Adrenal gland (tissue), 19 donors: ENCODE measurements at places on chromosomes 12 and 14. TPM values are rescaled to one million over a fixed set of nuclear protein-coding genes. Genes with fewer than 3 reads are reported as not detected.

DNA sequence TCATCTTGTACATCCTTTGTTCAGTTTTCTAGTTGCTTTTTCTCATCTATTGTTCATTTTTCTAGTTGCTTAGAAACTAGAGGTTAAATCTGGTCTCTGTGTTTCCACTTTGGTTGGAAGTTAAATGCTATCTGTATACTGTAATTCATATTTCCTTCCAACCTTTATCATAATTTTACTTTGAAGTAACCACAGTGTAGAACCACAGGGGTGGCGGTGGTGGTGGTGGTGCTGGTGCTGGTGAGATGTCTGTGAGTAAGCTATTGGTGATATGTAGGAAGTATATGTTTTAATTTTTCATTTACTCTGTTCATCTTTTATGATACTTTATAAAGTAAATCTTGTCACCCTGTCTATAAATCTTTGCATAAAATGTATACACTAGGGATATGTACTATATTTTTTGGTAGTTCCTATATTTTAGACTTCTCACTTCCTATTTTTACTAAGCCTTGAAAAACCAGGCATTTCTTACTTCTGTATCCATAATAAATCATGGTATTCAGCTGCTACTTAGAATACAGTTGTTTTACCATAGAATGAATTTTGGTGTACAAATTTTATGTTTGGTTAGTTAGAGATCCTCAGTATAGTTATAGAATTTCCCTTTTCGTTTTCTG is 31.9 kb downstream of the CCDC91 start:
- no peaks in the 10 kb centered on the region for H3K27me3 ChIP-seq
- DNase-seq, result no peak
- peaks cover 18% of the 10 kb centered on the region for H3K4me1 ChIP-seq
- H3K36me3 ChIP-seq, result no peaks in the 10 kb centered on the region

DNA sequence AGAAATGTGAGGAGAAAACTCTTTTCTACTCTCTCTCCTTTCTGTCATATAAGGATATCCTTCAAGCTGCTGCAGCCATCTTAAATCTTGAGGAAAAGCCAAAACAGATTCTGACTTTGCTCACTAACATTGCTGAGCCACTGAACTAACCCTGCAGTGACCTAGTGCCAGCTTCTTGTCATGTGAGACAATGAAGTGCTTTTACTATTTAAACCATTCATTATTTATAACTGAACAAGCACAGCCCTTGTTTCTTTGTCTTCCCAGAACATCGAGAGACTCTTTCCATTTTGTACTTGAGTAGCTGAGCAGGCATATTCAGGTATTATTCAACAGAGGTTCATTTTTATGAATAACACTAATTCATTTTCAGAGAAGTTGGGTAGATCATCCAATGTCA is 455.0 kb upstream of the TMPO start:
- no peak for DNase-seq
- H3K4me3 ChIP-seq, result no peak overlapping the region
- H3K4me1 ChIP-seq, result no peaks in the 10 kb centered on the region
- H3K27me3 ChIP-seq, result no peaks in the 10 kb centered on the region
- no peaks in the 10 kb centered on the region for H3K36me3 ChIP-seq
- no peak overlapping the region for H3K27ac ChIP-seq

- no peaks in the 10 kb centered on the region for H3K36me3 ChIP-seq
- no peaks in the 10 kb centered on the region for H3K4me1 ChIP-seq
- DNase-seq, result no peak
- H3K4me3 ChIP-seq, result no peak overlapping the region
Observed at GRCh38 chr12:21800011-21800410, 25.5 kb upstream of the KCNJ8 start.

DPY19L2 gene
- 31.7 TPM for polyA plus RNA-seq

GRCh38 chr14:102095871-102096568 is 9.2 kb upstream of the HSP90AA1 start:
- no peaks in the 10 kb centered on the region for H3K36me3 ChIP-seq
- no peak for DNase-seq
- no peak overlapping the region for H3K27ac ChIP-seq
- no peaks in the 10 kb centered on the region for H3K27me3 ChIP-seq
- H3K4me3 ChIP-seq, result no peak overlapping the region

DNA sequence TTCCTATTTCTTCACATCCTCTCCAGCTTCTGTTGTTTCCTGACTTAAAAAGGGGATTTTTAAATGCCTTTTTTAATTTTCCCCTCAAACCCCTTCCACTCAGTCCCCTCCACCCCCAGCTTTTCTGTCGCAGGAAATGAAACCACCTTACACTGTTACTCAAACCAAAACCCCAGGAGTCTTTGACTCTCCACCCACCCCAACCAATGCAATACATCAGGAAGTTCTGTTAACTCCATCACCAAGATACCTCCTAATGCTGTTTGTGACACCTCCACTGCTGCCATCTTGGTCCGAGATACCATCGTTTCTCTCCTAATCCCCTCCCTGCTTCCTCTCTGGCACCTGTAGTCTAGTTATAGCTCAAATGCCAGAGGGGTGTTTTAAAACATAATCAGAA is 25.4 kb upstream of the CPM start:
- H3K27me3 ChIP-seq, result no peaks in the 10 kb centered on the region
- no peaks in the 10 kb centered on the region for H3K36me3 ChIP-seq
- no peak for DNase-seq
- no peaks in the 10 kb centered on the region for H3K4me1 ChIP-seq
- no peak overlapping the region for H3K4me3 ChIP-seq

DNA sequence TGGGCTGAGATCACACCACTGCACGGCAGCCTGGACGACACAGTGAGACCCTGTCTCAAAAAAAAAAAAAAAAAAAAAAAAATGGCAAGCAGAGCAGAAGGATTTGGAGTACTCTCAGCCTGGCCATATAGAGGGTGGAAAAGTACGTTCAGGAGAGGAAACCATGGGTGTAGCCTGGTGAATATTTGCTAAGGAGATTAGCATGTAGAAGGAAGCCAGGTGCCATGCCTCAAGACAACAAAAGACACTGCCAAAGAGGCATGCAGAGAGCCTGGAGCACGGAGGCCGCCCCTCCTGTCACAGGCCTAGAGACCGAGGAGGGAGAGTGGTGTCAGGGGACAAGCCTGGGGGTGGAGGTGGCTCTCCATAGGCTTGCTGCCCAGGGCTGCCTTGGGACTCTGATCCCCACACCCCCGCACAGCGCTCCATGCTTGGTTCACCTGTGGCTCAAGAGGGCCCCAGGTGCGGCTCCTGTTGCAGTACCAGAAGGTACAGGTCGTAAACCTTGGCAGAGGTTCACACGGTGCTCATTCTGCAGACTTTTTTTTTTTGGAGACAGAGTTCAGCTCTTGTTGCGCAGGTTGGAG is 27.9 kb upstream of the DEGS2 start:
- H3K27ac ChIP-seq, result no peak overlapping the region
- peaks cover 9% of the 10 kb centered on the region for H3K4me1 ChIP-seq
- H3K4me3 ChIP-seq, result no peak overlapping the region
- DNase-seq, result no peak
- H3K27me3 ChIP-seq, result no peaks in the 10 kb centered on the region
- no peaks in the 10 kb centered on the region for H3K36me3 ChIP-seq

DNA sequence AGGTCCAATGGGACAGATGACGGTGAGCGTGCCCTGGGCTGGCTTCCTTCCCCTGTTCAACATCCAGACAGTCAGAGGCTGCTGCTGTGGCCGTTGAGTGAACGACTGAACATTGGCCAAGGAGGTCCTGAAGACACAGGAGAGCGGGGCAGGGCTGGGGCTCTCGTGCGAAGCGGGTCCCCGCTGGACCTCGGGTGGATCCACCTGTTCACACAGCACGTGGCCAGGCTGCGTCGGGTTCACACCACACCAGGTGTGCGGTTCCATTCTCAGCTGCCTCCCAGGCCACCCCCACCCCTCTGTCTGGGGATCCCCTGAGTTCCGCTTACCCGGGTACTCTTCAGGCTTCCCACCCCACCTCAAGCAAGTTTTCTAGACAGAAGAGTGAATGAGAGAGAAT is 199.1 kb upstream of the PRMT8 start:
- H3K36me3 ChIP-seq, result no peaks in the 10 kb centered on the region
- DNase-seq, result no peak
- H3K27ac ChIP-seq, result no peak overlapping the region
- H3K27me3 ChIP-seq, result no peaks in the 10 kb centered on the region

GRCh38 chr14:95876761-95877538 is at the start of gene TUNAR:
TUNAR (plus strand) TSS chr14:95876832.
- H3K36me3 ChIP-seq, result no peaks in the 10 kb centered on the region
- no peak within 1 kb of the TSS for H3K4me3 ChIP-seq
- H3K4me1 ChIP-seq, result no peaks in the 10 kb centered on the region
- H3K27ac ChIP-seq, result no peak within 1 kb of the TSS
- peaks cover 26% of the 10 kb centered on the region for H3K27me3 ChIP-seq

CPNE8 gene
- polyA plus RNA-seq, result 10.5 TPM

SAMD4A gene
- polyA plus RNA-seq, result 2.2 TPM

MMP19 gene
- 8.0 TPM for polyA plus RNA-seq

RTL1 gene
- 1.0 TPM for polyA plus RNA-seq

ANP32D gene
- polyA plus RNA-seq, result 1.3 TPM

AHNAK2 gene
- polyA plus RNA-seq, result 4.4 TPM

DNA sequence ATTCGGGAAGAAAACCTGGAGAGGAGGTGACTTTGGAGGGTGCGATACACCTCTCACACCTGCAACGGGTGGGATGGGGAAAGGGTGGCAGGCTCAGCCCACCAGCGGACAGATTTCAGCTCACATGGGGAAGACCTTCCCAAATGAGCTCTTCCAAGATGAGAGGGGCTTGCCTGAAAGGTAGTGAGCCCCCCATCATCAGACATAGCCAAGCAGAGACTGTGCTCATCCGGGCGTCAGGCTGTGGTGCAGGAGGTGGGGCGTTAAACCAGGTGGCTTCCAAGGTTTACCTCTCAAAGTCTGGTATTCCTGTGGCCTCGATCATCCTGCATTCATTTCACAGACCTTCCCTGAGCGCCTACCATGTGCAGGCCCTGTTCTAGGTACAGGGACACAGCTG is 105.4 kb upstream of the FKBP4 start:
- no peak for DNase-seq
- peaks cover 3% of the 10 kb centered on the region for H3K4me1 ChIP-seq
- no peak overlapping the region for H3K4me3 ChIP-seq
- H3K36me3 ChIP-seq, result no peaks in the 10 kb centered on the region
- no peak overlapping the region for H3K27ac ChIP-seq

GRCh38 chr12:98385641-98386040 is 129.7 kb upstream of the TMPO start:
- H3K27ac ChIP-seq, result no peak overlapping the region
- no peaks in the 10 kb centered on the region for H3K36me3 ChIP-seq
- no peaks in the 10 kb centered on the region for H3K4me1 ChIP-seq

- H3K4me3 ChIP-seq, result no peak overlapping the region
- no peak for DNase-seq
- H3K4me1 ChIP-seq, result no peaks in the 10 kb centered on the region
- H3K36me3 ChIP-seq, result no peaks in the 10 kb centered on the region
Observed at GRCh38 chr14:76456891-76457586, 81.1 kb downstream of the ESRRB start.

DNA sequence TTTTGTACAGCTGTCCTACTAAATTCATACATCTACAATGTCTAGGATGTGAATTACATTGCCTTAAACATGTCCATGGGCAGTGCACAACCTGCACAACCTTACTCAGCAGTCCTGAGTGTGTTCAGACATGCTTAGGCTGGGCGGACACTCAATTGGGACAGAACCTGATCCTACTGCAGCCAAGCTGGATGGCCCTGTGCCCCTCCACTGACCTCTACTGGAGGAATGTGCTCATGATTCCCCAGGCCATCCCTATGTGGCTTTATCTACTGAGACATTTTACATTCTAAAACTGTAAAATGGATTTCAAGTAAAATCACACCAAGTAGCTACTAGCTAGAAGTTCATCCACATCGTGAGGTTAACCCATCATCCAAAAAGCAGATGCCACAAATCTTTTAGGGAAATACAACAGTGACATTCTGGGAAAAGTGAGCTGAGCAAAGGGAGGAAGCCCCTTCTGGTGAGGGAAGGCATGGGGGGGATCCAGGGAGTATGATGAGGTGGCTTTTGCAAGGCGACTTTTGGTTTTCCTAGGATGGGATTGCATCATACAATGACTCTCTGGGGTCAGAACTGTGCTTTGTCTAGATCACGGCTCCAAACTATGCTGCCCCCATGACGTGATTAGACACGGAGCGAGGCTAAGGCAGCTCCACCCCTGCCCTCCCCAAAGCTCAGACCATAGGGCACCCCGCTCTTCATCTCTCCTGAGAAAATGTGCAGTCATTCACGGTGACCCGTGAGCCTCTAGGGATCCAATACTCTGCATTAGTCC is 911.7 kb upstream of the TMEM132C start:
- no peak overlapping the region for H3K27ac ChIP-seq
- no peak overlapping the region for H3K4me3 ChIP-seq
- no peaks in the 10 kb centered on the region for H3K36me3 ChIP-seq
- peak; percentile 15 for DNase-seq
- no peaks in the 10 kb centered on the region for H3K4me1 ChIP-seq

GRCh38 chr14:72419226-72419775 is 474.6 kb downstream of the DPF3 start:
- no peaks in the 10 kb centered on the region for H3K36me3 ChIP-seq
- H3K27me3 ChIP-seq, result no peaks in the 10 kb centered on the region
- H3K27ac ChIP-seq, result no peak overlapping the region
- H3K4me1 ChIP-seq, result no peaks in the 10 kb centered on the region
- no peak overlapping the region for H3K4me3 ChIP-seq

P2RX2 gene
- not detected for polyA plus RNA-seq

TCL1B gene
- 0.13 TPM for polyA plus RNA-seq

GRCh38 chr14:98953551-98954348 is 318.2 kb downstream of the BCL11B start:
- peak overlapping the region; percentile 13 for H3K27ac ChIP-seq
- H3K36me3 ChIP-seq, result no peaks in the 10 kb centered on the region
- no peak overlapping the region for H3K4me3 ChIP-seq
- H3K4me1 ChIP-seq, result peaks cover 3% of the 10 kb centered on the region
- DNase-seq, result peak; percentile 91
- no peaks in the 10 kb centered on the region for H3K27me3 ChIP-seq

KCNA5 gene
- 0.37 TPM for polyA plus RNA-seq

CRIP1 gene
- polyA plus RNA-seq, result 80.3 TPM

DBX2 gene
- polyA plus RNA-seq, result 0.03 TPM

SSPN gene
- 3.3 TPM for polyA plus RNA-seq

GRCh38 chr12:122886851-122887818 is 8.8 kb downstream of the VPS37B start:
- H3K36me3 ChIP-seq, result no peaks in the 10 kb centered on the region
- H3K27me3 ChIP-seq, result no peaks in the 10 kb centered on the region
- H3K27ac ChIP-seq, result peak overlapping the region; percentile 87
- H3K4me3 ChIP-seq, result no peak overlapping the region
- DNase-seq, result no peak
- peaks cover 84% of the 10 kb centered on the region for H3K4me1 ChIP-seq
